K562 (cell line): ENCODE measurements at places on chromosomes 12 and 14. TPM values are rescaled to one million over a fixed set of nuclear protein-coding genes. Genes with fewer than 3 reads are reported as not detected.

GRCh38 chr12:33994857-33995808 is 27.2 kb upstream of the ALG10 start:
- H3K27ac ChIP-seq = no peak overlapping the region
- no peaks in the 10 kb centered on the region for H3K4me1 ChIP-seq
- H3K27me3 ChIP-seq = no peaks in the 10 kb centered on the region
- no peak for DNase-seq
- H3K36me3 ChIP-seq = no peaks in the 10 kb centered on the region

- H3K27ac ChIP-seq = peak within 1 kb of the TSS; percentile 48; the same call in 1 of the 3 replicates
- H3K27me3 ChIP-seq = no peaks in the 10 kb centered on the region
- H3K4me3 ChIP-seq = peak within 1 kb of the TSS; percentile 47
- peaks cover 22% of the 10 kb centered on the region for H3K4me1 ChIP-seq
- peak; percentile 73 for DNase-seq
- H3K36me3 ChIP-seq = no peaks in the 10 kb centered on the region
These were observed at the start of gene ZFHX2 for GRCh38 chr14:23551266-23552028. TSS of gene ZFHX2 (minus strand) at chr14:23551765. CDS start at chr14:23535325, 16,440 bp downstream.

- H3K27ac ChIP-seq = no peak overlapping the region
- H3K27me3 ChIP-seq = no peaks in the 10 kb centered on the region
- no peaks in the 10 kb centered on the region for H3K4me1 ChIP-seq
- H3K36me3 ChIP-seq = peaks cover 72% of the 10 kb centered on the region; the same call in 2 of the 3 replicates
- DNase-seq = no peak
- H3K4me3 ChIP-seq = no peak overlapping the region
These were observed 48.0 kb upstream of the TRAF3 start for GRCh38 chr14:102729268-102729667.

GRCh38 chr12:47910486-47910885 is 5.7 kb upstream of the VDR start:
- peaks cover 26% of the 10 kb centered on the region for H3K27me3 ChIP-seq
- H3K4me3 ChIP-seq = no peak overlapping the region
- no peaks in the 10 kb centered on the region for H3K36me3 ChIP-seq
- DNase-seq = no peak
- H3K27ac ChIP-seq = no peak overlapping the region

DNA sequence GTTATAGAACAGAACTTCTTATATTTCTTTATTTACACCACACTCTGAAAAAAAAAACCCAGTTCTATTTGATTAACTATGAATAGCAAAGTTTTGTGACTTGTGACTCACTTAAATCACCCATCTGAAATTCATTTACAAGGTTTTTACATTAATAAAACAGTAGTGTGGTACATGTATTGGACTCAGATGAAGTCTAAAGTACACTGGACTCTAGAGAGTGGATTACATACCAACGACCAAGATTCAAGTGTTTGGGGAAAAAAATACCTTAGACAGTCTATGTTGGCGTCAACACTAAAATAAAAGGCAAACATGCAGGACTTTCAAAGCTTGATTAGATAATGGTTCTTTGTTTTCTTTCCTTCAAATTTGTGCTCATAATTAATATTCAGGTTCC is 85.7 kb downstream of the SLC38A1 start:
- DNase-seq = no peak
- H3K27ac ChIP-seq = no peak overlapping the region
- H3K4me1 ChIP-seq = no peaks in the 10 kb centered on the region
- no peak overlapping the region for H3K4me3 ChIP-seq

DNA sequence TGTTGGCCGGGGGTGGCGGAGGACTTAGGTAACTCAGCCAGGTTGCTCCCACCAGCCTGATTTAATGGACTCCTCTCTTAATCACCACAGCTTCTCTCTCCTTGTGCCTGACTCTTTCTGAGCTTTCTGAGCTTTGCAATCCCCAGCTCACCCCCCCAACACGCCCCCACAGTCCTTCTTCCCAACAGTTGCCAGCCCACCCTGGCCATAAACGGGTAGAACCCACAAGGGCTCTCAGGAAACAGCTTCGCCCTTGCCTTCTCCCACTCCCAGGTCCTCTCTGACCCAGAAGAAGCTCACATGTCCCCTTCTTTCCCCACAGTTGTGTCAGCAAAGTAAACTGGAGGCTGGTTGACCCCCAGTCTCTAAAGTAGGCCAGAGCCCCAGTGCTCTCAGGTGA is 32.9 kb downstream of the ZFP36L1 start:
- no peak overlapping the region for H3K27ac ChIP-seq
- H3K36me3 ChIP-seq = no peaks in the 10 kb centered on the region
- peaks cover 75% of the 10 kb centered on the region for H3K4me1 ChIP-seq
- DNase-seq = no peak

GRCh38 chr14:98208211-98208611 is 1063.8 kb downstream of the BCL11B start:
- H3K27me3 ChIP-seq = no peaks in the 10 kb centered on the region
- no peaks in the 10 kb centered on the region for H3K4me1 ChIP-seq
- H3K36me3 ChIP-seq = no peaks in the 10 kb centered on the region
- no peak for DNase-seq

GRCh38 chr12:107435520-107435919 is 250.1 kb upstream of the PWP1 start:
- no peak overlapping the region for H3K27ac ChIP-seq
- H3K36me3 ChIP-seq = no peaks in the 10 kb centered on the region
- H3K4me3 ChIP-seq = no peak overlapping the region
- H3K4me1 ChIP-seq = no peaks in the 10 kb centered on the region
- peaks cover 6% of the 10 kb centered on the region; the same call in 2 of the 3 replicates for H3K27me3 ChIP-seq
- DNase-seq = no peak

Gene BLTP3B
- total RNA-seq = 17.9 and 19.7 TPM in 2 replicates
